ENCODE measurements at places on chromosomes 11 and 22.

- peak; percentile 57 for DNase-seq
These were observed 409.6 kb downstream of the GUCY1A2 start for GRCh38 chr11:106608677-106609076.

GRCh38 chr11:122931510-122931909, 49.0 kb downstream of the JHY start:
- no peak for DNase-seq

- peak; percentile 30 for DNase-seq
These were observed 55.4 kb downstream of the CDON start for GRCh38 chr11:126007238-126007637.

- no peak for DNase-seq
These were observed 24.1 kb downstream of the FGF4 start for GRCh38 chr11:69750875-69751597.

- no peak for DNase-seq
These were observed 18.1 kb downstream of the IL17REL start for GRCh38 chr22:49994361-49995040.

- no peak for DNase-seq
These were observed 19.5 kb upstream of the IGLL5 start for GRCh38 chr22:22867996-22868715.

DNA sequence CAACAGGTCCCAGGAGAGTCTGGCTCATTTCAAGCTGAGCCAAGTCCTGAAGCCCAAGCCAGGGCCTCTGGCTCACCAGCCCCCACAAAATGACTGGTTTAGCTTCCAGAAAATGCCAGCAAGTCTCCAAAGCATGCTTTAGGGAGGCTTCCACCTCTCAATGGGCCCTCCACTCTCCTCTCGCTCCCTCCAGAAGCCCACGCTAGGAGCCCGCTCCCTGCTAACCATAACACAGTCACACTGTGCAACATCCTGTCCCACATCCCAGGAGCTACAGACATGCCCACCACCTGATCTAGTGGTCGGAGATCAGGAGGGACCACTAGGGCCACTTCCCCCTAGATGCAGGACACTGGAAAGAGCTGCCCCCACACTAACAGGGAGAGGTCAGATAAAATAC, 6.9 kb downstream of the SULT4A1 start:
- DNase-seq: no peak

DNA sequence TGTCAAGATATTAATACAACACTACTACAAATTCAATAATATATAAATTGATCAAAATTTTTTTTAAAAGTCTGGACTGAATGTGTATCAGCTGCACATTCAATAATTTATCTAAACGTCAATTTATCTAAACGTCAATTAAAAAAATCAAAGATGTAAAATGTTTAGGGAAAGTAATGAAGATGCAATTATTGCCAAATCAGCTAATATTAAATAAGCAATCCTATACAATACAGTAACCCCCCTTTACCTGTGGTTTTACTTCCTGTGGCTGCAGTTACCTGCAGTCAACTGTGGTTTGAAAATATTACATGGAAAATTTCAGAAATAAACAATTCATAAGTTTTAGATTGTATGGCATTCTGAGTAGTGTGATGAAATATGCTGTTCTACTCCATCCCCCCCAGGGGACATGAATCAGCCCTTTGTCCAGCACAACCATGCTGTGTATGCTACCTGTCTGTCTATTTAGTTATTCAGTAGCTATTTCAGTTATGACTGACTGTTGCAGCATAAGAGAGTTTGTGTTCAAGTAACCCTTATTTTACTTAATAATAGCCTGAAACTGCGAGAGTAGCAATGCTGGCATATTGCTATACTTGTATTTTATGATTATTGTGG, 72.2 kb downstream of the CWF19L2 start:
- peak; percentile 73 for DNase-seq

DNA sequence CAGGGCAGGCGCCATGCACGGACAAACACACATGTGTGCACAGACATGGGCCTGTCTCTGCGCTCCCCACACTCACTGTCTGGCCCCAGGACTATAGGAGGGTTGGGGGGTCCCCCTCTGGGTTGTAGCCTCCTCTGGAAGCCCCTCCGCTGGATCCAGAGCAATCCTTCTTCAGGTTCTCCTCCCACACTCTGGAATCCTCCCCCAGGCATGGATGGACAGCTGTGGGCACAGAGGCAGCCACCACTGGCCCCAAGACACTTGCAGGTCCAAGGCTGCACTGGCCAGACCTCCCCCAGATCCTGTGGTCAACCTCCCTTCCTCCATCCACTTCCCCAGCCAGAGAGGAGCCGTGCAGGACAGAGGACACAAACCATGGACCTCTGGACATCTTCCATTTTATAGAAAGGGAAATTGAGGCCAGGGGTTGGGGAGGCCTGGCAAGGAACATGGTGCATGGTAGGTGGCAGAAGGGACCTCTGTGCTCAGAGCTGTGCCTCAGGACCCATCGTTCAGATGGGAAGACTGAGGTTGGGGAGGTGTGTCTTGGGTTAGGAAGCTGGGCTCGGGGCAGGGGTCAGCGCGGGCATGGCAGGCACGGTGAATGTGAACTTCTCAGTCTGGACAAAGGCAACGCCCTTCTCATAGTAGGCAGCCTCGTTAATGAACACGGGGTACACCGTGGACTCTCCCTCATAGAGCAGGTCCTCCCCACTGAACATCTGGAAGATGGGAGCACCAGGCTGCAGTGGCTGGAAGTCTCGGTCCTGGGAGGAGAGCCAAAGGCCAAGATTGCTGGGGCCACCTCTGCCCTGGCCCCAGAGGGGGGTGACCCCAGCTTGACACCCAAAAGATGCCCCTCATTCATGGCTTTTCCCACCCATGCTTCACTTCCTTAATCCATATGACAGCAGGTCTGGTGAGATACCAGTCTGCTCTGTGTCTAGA, 2.9 kb upstream of the TBX10 start:
- no peak for DNase-seq

- no peak for DNase-seq
These were observed 4.8 kb upstream of the TPH1 start for GRCh38 chr11:18050848-18051247.

DNA sequence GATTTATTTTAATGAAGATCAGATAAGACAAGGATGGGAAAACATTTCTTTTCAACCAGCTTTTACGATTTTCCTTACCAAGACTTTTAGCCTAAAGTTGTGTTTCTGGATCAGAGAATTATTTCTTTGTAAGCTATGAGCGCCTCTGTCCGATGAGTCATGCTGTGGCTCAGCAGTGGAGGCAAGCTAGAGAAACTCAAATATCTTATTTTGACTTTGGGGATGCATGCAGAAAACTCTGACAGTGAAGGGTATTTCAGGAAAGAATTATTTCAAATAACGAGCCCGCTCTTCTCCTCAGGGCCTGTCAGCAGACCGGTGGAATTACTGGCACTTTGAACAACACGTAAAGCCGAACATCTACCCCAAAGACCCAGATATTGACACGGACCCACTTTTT, 77.9 kb upstream of the OR5AK2 start:
- peak; percentile 22 for DNase-seq

GRCh38 chr11:78248903-78249302, 60.2 kb downstream of the USP35 start:
- no peak for DNase-seq

DNA sequence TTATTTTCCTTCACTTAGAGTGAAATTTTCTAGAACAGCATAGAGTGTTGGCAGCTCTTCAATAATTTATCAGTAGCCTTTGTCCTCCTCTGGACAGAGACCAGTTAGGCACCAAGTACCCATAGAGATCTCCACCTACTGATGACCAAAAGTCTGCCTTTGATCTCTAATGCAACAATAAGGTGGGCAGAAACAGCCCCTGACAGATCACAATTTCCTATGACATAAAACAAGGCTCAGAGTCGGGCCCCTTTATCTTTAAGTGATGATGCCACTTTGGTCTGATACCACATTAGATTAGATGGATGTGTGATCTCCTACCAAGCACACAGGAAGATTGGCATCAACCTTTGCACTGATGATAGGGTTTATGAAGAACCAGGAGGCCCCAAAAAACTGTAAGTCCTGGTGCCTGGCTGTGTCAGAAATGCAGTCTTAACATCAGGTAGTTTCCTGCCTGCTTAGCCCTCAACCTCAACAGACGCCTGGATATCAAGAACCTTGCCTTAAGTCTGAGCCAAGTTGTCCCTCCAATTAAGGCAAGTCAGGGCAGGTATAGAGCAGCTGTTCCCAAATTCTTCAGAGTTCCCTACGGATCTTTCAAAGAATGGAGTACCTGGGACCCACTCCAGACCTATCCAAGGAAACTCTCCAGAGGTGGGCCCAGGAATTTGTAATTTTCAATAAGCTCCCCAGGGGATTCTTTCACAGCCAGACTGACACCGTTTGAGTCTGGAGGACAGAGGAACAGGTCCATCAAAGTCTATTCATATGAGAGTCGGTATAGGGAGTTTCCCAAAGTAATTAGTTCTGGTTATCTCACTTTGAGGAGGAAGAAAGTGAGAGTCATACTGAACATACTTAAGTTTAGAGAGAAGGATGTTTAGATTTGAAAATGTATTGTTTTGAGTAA, 30.6 kb upstream of the TMPRSS4 start:
- DNase-seq: no peak

GRCh38 chr11:104033134-104033533, 3.3 kb upstream of the DDI1 start:
- peak; percentile 88 for DNase-seq

- DNase-seq: no peak
These were observed 4.5 kb downstream of the CD81 start for GRCh38 chr11:2381494-2382128.

DNA sequence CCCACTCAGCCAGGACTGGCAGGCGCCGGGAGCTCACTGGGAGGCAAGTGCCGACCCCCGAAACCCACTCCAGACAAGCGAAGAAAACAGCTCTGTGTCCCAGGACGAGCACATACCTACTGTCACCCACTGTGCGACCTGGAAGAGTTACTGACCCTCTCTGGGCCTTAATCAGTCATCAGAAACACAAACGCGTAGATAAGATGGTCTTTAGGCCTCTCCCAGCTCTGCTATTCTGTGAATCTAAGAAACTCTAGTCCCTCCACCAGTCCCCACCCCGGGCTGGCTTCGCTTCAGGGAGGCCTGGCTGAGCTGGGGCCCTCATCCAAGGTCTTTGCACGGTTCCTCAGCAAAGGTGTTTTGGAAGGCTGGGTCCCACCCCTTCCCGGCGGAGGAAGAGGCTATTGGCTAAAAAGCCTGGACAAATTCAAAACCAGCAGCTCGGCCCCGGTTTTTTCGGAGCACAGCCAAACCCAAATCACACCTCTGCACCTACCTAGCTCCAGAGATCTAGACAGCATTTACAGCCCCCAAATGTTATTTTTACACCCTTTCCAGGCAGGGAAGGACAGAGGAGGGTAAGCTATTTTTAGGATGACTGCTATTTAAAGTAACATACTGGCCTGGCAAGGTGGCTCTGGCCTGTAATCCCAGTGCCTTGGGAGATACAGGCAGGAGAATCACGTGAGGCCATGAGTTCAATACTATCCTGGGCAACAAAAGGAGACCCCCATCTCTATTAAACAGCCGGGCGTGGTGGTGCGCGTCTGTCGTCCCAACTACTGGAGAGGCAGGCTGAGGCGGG, 13.2 kb upstream of the HDHD5 start:
- no peak for DNase-seq

- DNase-seq: no peak
These were observed 114.7 kb downstream of the BUD13 start for GRCh38 chr11:116657842-116658825.

GRCh38 chr11:79809487-79809886, 368.7 kb upstream of the TENM4 start:
- no peak for DNase-seq

GRCh38 chr11:91136631-91137030, 913.8 kb upstream of the CHORDC1 start:
- no peak for DNase-seq

GRCh38 chr11:121394785-121395184, 57.3 kb upstream of the SORL1 start:
- no peak for DNase-seq

GRCh38 chr11:134521452-134522289, 109.6 kb upstream of the B3GAT1 start:
- DNase-seq: no peak

GRCh38 chr22:26576026-26576680, 13.8 kb downstream of the TPST2 start:
- peak; percentile 41 for DNase-seq

DNA sequence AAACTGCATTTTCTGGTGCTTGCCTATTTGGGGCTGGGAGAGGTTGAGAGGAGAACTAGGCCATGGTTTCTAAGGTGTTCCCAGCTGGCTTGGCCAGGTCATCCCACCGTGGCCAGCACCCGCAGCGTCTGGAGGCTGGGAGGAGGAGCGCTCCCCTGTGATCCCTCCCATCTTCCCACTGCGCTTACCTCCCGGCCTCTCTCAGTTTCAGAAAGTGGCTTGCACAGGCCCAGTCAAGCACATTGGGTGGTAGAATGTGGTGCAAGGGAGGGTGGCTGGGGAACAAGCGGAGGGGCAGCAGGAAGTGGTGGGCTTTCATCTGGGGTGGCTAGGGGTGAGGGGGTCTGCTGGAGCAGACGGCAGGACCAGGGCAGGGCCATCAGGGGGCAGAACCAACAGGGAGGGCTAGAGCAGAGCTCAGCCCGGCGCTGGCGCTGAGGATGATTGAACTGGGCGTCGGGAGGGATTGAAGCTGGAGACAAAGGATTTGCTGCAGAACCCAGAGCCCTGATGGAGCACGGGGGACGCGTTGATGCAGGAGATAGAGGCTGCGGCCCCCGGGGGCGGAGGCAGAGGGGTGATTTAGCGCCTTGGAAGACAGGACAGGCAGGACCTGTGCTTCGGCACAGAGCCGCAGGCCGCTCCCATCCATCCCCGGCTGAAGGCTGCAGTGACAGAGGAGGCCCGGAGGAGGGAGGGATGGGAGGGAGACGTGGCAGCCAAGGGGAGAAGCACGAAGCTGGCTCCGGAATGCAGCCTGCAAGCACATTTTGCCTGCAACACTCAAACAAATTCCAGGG, 76.0 kb downstream of the TRIM29 start:
- peak; percentile 58 for DNase-seq

DNA sequence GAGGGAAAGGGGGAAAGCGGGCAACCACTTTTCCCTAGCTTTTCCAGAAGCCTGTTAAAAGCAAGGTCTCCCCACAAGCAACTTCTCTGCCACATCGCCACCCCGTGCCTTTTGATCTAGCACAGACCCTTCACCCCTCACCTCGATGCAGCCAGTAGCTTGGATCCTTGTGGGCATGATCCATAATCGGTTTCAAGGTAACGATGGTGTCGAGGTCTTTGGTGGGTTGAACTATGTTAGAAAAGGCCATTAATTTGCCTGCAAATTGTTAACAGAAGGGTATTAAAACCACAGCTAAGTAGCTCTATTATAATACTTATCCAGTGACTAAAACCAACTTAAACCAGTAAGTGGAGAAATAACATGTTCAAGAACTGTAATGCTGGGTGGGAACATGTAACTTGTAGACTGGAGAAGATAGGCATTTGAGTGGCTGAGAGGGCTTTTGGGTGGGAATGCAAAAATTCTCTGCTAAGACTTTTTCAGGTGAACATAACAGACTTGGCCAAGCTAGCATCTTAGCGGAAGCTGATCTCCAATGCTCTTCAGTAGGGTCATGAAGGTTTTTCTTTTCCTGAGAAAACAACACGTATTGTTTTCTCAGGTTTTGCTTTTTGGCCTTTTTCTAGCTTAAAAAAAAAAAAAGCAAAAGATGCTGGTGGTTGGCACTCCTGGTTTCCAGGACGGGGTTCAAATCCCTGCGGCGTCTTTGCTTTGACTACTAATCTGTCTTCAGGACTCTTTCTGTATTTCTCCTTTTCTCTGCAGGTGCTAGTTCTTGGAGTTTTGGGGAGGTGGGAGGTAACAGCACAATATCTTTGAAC, 6.8 kb downstream of the MALAT1 start:
- DNase-seq: peak; percentile 37

- no peak for DNase-seq
These were observed 50.5 kb upstream of the CARS1 start for GRCh38 chr11:3107608-3108182.

GRCh38 chr11:127790592-127790991, 790.0 kb upstream of the KIRREL3 start:
- DNase-seq: no peak

All from fibroblast of upper back skin (primary cell).